ENCODE measurements at places on chromosomes 4 and X.

GRCh38 chrX:17403972-17404371 lies 29.0 kb downstream of the NHS start:
- no peak for DNase-seq

- no peak for DNase-seq
Measured at GRCh38 chr4:72118017-72118416, 86.2 kb downstream of the NPFFR2 start.

GRCh38 chr4:37879365-37879764 lies 11.5 kb upstream of the TBC1D1 start:
- no peak for DNase-seq

DNA sequence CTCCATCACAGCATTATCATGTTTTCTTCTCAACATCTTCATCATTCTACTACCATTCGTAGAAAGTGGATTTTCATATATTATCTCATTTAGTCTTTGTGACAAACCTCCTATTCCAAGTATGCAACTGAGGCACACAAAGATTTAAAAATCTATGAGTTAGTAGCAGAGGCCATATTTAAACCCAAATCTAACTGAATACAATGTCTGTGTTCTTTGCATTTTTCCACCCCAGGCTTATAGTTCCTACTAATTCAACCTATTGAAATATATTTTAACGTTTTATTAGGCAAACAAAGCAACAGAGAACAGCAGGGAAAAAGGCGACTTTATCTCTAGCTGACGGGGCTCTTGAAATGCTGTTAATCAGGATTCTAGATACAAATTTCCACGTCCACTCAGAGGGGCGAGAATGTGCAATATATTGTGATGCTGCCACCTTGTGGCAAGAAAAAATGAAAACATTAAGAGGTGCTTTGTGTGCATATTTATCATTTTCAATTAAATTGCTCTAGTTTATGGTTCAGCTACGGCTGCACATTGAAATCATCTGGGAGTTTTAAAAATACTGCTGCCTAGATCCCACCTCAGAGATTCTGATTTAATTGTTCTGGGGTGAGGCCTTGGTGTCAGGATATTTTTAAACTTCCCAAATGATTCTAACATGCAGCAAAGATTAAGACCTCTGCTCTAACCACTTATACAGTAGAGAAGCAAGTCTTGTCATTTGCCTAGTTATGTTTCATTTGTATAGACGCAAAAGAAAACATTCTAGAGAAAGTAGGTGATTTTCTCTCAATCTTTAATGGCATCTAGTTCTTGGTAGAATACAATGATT lies 315.9 kb downstream of the MAPK10 start:
- DNase-seq = peak; percentile 56

DNA sequence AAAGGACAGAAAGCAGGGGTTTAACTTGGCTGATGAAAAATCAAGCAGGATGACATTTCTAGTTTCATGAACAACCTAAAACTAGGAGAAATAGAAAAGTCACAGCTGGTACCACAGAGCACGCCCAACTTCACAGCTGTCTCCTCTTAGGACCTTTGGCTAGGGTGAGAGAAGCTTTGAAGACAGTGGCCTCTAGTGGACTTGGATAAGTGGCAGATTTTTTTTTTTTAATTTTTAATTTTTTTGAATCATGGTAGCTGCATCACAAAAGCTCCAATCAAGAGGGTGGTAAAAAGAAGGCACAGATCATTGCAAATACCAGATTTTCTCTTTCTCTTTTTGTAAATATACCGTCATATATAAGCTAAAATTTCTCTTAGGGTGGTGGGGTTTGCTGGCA lies 20.2 kb upstream of the MAP3K15 start:
- DNase-seq = peak; percentile 37

GRCh38 chrX:139828830-139829229 lies 104.0 kb downstream of the ATP11C start:
- DNase-seq = no peak

- DNase-seq = no peak
Measured at GRCh38 chrX:5898463-5898862, 330.2 kb downstream of the NLGN4X start.

- DNase-seq = no peak
Measured at GRCh38 chr4:30720021-30720660, at the start of gene PCDH7. Gene PCDH7 (plus strand): TSS chr4:30720369. CDS start chr4:30721423, 1,054 bp downstream.

GRCh38 chrX:122422547-122422946 lies 761.5 kb upstream of the GRIA3 start:
- DNase-seq = no peak

GRCh38 chr4:2624782-2625530 lies 88.5 kb downstream of the FAM193A start:
- DNase-seq = no peak

GRCh38 chrX:49077941-49078340 lies 1.7 kb downstream of the WDR45 start:
- no peak for DNase-seq

GRCh38 chr4:186204686-186205085 lies 13.3 kb downstream of the CYP4V2 start:
- no peak for DNase-seq

DNA sequence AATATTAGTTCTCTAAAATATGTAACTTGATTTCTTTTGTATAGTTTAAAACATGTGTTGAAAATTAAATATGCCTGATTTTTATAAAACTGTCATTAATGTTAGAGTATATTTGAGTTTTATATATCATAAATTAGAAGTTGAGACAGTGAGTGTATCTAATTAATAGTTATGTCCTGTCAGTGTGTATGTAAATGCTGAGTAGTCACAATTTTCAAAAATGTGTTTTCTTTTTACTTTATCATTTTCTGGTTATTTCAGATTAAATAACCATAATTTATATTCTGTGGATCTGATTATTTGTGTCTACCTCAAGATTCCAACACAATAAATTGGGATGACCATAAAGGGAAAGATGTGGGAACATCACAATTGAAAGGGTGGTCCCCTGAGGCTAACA lies 82.7 kb upstream of the CXXC4 start:
- no peak for DNase-seq

GRCh38 chr4:68963374-68963773 lies 11.8 kb upstream of the UGT2A3 start:
- no peak for DNase-seq

DNA sequence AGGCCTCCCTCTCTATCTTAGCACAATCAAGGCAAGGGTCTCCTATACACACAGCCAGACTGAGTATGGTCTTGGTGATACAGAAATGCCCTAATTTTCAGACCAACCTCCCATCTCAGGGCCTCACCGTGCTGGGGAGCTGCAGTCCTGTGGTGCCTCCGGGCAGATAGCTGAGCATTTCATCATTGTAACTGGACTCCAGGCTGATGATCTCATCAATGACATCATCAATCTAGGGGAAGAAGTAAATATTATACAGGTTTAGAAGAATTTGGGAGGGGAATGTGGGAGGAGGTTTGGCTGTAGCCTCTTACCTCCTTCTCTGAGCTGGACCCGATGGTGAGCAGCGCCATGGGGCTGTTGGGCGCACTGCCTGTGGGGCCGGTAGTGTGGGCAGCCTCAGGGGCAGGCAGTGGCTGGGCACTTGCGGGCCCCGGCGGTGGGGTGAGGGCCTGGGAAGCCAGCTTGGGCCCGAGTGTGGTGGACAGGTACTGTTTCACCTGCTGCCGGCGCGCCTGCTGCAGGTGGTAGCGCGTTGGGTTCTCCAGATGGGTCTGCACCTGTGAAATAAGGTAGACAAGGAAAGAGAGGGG lies 5.2 kb downstream of the TFE3 start:
- DNase-seq = peak; percentile 34

GRCh38 chrX:2484256-2484655 lies 16.5 kb downstream of the DHRSX start:
- peak; percentile 31 for DNase-seq

DNA sequence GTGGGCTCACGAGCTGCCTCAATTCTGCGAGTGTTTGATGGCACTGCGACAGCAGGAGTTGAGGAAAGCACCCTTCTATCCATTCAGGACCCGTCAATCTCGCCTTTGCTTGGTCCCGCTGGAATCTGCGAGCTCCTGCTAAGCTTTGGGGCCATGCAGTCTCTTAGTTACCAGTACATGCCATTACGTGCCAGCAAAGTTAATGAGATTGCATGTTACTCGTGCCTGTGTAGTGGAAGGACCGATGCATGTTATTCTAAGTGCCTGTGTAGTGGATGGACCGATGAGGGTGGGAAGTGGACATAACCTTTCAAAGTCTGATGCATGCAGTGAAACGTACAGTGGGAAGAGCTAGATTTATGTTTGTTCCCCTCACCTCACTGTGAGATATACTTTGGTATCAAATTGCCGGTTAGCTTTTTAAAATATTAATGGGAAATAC lies 569 bp downstream of the RPS3A start:
- DNase-seq = peak; percentile 61

DNA sequence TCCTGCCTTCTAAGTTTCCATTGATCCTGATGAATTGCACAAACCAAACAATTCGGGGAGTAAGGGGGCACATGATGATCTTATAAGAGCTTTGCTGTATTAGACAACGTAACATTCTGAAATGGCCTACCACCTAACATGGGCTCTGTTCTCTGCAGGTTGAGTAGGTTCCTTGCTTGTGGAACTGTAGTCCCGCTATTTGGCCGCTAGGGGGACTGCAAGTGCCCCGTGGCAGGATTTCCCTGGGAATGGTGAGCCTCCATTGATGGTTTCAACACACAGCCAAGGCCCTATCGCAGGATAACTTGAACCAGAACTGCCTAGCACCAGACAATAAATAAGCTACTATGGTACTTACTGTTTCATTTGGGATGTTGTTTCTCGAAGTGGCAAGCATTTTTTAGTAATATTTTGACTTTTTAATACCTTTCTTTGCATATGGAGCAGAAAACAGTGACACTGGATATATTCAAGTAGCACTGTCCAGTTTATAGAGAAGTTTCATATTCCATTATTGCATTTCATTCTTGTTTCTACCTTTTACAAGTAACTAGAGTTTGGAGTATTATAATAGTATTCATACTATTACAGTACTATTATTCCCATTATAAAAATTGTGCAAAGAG lies 11.9 kb downstream of the AR start:
- peak; percentile 42 for DNase-seq

GRCh38 chr4:183407635-183408464 lies 36.6 kb upstream of the CDKN2AIP start:
- DNase-seq = no peak

DNA sequence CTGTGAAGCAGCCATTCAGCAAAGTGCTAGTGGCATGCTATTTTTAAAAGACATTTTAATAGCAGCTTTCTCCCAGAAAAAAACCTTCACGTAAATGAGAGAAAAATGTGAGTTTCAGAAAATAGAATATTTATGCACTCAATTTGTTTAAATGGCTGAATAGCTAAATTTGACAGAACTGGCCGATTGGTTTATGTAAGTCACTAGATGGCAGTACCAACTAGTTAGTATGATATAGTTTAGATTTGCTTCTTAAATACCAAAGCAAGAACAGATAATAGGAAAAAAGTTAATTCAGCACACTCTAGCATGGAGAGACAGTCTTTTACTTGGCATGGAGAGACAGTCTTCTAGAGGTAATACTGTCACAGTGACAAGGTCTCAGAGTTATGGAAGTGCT lies 250.1 kb downstream of the SNCA start:
- DNase-seq = peak; percentile 22

DNA sequence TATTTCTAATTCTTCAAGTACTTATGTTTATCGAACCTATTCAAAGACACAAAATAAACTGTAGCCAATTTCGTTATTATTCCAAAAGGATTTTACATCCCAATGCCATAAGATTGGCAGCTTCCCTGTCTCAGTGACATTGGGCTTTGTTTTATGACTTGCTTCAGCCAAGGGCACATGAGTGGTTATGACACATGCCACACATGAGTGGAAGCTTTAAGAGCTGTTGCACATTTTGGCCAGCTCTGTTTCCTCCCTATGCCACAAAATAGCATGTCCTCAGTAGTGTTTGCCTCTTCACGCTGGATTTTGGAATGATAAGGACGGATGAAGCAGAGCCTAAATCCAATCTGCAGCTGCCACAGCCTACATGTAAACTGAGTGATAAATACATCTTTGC lies 21.9 kb downstream of the SEC24D start:
- no peak for DNase-seq

GRCh38 chr4:158590306-158590705 lies 68.6 kb downstream of the RXFP1 start:
- DNase-seq = no peak

- no peak for DNase-seq
Measured at GRCh38 chr4:88761342-88761741, 63.7 kb upstream of the NAP1L5 start.

- DNase-seq = no peak
Measured at GRCh38 chr4:1478766-1479355, 72.6 kb upstream of the NKX1-1 start.
